Effector memory CD8-positive, alpha-beta T cell (primary cell): ENCODE measurements at places on chromosomes 13 and 19.

DNA sequence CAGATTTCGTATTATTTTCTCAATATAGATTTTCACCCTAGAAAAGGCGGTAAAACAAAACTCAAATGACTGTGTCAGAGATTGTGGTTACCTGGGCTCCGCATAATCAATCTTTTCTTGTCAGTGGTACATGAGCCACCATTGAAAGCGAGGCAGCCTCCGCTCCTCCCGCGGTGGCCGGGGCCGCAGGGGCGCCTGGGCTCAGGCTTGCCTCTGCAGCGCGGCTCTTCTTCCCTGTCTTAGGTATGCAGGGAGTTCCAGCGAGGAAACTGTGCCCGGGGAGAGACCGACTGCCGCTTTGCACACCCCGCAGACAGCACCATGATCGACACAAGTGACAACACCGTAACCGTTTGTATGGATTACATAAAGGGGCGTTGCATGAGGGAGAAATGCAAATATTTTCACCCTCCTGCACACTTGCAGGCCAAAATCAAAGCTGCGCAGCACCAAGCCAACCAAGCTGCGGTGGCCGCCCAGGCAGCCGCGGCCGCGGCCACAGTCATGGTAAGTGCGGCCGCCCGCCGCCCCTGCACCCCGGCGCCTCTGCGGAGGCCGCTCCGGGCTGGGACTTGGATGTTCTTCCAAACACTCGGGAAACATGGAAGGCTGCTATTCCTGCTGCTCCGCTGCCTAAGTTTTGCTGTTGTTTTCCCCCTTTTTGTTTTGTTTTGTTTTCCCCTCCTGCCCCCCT, 87.3 kb upstream of the RAP2A start:
- no peak overlapping the region for H3K4me3 ChIP-seq
- H3K36me3 ChIP-seq, result peaks cover 19% of the 10 kb centered on the region
- no peak for DNase-seq
- peak overlapping the region; percentile 0 for H3K27ac ChIP-seq
- H3K4me1 ChIP-seq, result no peaks in the 10 kb centered on the region

GRCh38 chr13:25136880-25137787, 35.0 kb downstream of the AMER2 start:
- H3K4me3 ChIP-seq, result no peak overlapping the region
- no peaks in the 10 kb centered on the region for H3K4me1 ChIP-seq
- H3K36me3 ChIP-seq, result no peaks in the 10 kb centered on the region
- H3K27me3 ChIP-seq, result peaks cover 65% of the 10 kb centered on the region

GRCh38 chr13:110925023-110925612, 10.2 kb upstream of the ANKRD10 start:
- no peak for DNase-seq
- peaks cover 90% of the 10 kb centered on the region for H3K27me3 ChIP-seq
- no peak overlapping the region for H3K4me3 ChIP-seq
- no peak overlapping the region for H3K27ac ChIP-seq
- H3K36me3 ChIP-seq, result no peaks in the 10 kb centered on the region
- H3K4me1 ChIP-seq, result peaks cover 3% of the 10 kb centered on the region

DNA sequence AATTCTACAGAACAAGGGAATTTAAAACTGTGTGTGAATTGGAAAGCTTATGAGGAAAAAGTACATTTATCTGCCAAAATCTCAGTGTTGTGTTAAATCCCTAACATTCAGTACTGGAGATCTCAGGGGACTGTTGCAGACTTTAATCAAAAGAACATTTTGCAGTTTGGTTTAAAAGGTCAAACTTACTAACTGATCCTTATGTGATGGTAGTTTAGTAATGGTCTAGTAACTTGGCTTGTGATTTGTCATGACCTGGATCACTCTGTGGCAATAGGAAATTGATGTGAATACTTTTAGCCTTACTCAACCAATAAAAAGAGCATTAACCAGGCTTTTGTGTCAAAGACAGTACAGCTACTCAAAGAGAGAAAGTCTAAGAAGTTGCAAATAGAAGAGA, 862.1 kb upstream of the MIR17HG start:
- H3K27me3 ChIP-seq, result no peaks in the 10 kb centered on the region
- no peak for DNase-seq
- no peaks in the 10 kb centered on the region for H3K36me3 ChIP-seq

DNA sequence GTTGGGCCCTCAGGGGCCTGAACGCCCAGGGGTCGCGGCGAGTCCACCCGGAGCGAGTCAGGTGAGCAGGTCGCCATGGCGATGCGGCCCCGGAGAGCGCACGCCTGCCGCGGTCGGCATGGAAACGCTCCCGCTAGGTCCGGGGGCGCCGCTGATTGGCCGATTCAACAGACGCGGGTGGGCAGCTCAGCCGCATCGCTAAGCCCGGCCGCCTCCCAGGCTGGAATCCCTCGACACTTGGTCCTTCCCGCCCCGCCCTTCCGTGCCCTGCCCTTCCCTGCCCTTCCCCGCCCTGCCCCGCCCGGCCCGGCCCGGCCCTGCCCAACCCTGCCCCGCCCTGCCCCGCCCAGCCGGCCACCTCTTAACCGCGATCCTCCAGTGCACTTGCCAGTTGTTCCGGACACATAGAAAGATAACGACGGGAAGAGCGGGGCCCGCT, at the start of gene CCNA1:
Gene CCNA1, plus strand, starts transcription at position 390 of the 439 bp plus-strand sequence. CDS start 562 bp downstream, outside the sequence.
- H3K27me3 ChIP-seq, result peaks cover 37% of the 10 kb centered on the region
- no peak within 1 kb of the TSS for H3K27ac ChIP-seq
- no peak for DNase-seq
- no peaks in the 10 kb centered on the region for H3K4me1 ChIP-seq
- no peaks in the 10 kb centered on the region for H3K36me3 ChIP-seq

DNA sequence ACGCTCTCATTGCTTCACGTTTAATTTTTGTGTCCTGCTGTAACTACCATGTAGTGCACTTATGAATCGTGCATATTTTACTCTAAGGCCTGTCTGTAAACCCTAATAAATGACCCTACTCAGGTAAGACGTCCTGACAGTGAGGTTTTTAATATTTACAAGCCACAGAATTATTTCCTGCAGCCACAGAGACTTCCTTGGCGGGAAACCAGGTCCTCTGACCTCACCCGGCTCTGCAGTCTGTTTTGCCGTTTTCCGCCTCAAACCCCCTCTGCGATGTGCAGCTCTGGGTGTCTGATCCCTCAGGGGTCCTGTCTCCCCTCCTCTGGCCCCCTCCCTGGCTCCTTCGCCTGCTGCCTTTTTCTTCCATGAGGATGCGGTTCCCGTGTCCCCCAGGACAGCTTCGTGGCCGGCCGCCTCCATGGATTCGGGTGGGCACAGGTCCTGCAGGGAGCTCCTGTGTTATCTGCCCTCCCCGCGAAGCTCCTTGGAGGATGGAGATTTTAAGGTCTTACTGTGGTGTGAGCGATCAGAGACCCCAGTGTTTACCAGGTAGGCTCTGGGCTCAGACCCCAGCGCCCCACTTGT, 66.3 kb downstream of the MCF2L start:
- H3K4me3 ChIP-seq, result no peak overlapping the region
- H3K36me3 ChIP-seq, result peaks cover 3% of the 10 kb centered on the region
- no peak for DNase-seq

DNA sequence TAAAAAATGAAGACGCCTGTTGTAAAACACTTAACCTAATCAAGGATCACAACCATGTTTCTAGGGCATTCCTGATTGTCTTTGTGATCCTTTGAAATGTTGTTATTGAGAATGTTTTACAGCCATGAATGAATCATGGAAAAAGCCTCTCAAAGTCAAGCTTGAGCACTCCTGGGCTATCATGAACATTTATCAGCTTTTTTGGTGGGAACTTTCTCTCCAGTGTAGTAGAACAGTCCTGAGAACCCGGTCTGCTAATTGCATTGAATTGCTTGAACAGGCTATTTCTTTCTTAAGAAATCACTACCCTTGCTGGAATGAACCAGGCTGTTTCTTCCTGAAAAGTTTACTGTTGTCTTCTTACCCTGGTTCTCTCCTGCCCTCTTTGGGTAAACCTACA, 516.5 kb downstream of the FGF9 start:
- peaks cover 4% of the 10 kb centered on the region for H3K36me3 ChIP-seq
- H3K4me1 ChIP-seq, result no peaks in the 10 kb centered on the region
- no peak overlapping the region for H3K27ac ChIP-seq
- H3K4me3 ChIP-seq, result no peak overlapping the region
